ENCODE measurements at places on chromosomes 4 and X. TPM values are rescaled to one million over a fixed set of nuclear protein-coding genes. Genes with fewer than 3 reads are reported as not detected.
A peak's percentile ranks its signal among the peaks of the same experiment; 100 is the strongest.

GRCh38 chrX:53630261-53630660, 56.3 kb downstream of the HUWE1 start:
- no peaks in the 10 kb centered on the region for H3K27me3 ChIP-seq
- DNase-seq, result no peak
- peaks cover 36% of the 10 kb centered on the region for H3K36me3 ChIP-seq
- H3K27ac ChIP-seq, result no peak overlapping the region
- H3K4me3 ChIP-seq, result no peak overlapping the region

The OTC gene
- 0.32 TPM for total RNA-seq

DNA sequence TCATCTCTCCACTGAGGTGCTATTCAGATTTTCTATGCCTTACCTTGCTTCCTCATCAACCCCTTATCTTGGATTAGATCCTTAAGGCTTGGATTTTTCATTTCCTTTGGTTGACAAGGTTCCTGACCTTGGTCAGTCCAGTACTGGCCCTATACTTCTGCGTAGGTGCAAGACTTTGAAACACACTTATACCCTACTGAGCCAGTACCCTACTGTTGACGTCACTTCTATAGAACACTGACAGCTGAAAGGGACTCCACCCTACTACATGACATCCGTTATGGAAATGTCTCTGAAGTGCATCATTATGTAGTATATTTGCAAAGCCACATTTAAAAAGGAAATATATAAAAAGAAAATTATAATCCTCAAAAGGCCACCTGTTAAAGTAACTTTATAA, 12.0 kb upstream of the PLS3 start:
- DNase-seq, result no peak
- no peaks in the 10 kb centered on the region for H3K4me1 ChIP-seq

DNA sequence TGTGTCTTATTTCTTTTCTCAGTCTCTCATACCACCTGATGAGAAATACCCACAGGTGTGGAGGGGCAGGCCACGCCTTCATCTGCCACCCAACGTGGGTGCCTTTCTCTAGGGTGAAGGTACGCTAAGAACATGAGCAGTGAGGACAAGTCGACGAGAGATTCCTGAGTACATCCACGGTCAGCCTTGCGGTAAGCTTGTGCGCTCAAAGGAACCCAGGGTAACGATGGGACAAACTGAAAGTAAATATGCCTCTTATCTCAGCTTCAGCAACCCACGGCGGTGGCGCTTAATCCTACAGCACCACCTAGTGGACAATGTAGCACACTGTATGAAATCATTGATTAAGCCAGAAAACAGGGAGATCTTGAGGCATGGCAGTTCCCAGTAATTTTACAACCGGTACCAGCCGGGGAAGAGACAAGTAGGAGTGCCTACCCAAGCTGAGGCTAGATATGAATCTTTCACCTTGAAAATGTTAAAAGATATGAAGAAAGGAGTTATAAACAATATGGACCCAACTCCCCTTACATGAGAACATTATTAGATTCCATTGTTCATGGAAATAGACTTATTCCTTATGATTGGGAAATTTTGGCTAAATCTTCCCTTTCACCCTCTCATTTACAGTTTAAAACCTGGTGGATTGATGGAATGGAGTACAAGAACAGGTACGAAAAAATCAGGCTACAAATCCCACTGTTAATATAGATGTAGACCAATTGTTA, 63.0 kb downstream of the ZNF732 start:
- DNase-seq, result no peak
- H3K27ac ChIP-seq, result peak overlapping the region; percentile 65
- no peaks in the 10 kb centered on the region for H3K27me3 ChIP-seq
- no peaks in the 10 kb centered on the region for H3K4me1 ChIP-seq

DNA sequence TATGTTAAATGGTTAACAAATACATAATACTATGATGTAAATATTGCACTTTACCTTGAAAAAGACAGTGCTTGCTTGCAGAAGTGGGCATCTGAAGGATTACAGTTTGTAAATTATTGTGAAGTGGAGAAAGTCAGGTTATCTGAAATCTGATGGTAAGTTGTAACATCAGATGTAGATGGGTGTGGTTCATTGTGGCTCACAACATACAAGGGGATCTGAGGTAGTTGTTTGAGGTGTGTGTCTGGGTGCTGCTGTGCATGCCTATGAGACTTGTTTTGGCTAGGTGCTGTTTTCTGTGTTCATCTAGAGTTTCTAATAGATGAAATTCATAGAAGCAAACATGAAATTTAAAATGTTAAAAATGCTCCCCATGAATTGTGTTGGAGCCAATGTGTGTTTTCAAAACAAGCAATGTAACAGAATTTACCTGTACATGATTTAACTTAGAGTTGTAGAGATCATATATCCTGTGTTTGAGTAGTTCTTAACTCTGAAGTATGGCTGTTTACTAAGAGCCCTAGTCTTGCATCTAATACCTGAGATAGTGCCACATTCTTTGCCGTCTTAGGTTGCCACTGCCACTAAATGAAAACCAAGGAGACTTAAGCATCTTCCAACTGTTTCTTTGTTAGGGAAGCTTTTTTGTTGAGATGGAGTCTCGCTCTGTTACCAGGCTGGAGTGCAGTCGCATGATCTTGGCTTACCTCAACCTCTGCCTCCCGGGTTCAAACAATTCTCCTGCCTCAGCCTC, 11.9 kb upstream of the NDUFC1 start:
- no peaks in the 10 kb centered on the region for H3K36me3 ChIP-seq
- no peak overlapping the region for H3K4me3 ChIP-seq
- no peaks in the 10 kb centered on the region for H3K27me3 ChIP-seq
- H3K4me1 ChIP-seq, result peaks cover 7% of the 10 kb centered on the region

GRCh38 chrX:134244043-134244442, 7.1 kb downstream of the CCDC160 start:
- no peaks in the 10 kb centered on the region for H3K4me1 ChIP-seq
- no peaks in the 10 kb centered on the region for H3K27me3 ChIP-seq
- H3K4me3 ChIP-seq, result no peak overlapping the region
- no peak overlapping the region for H3K27ac ChIP-seq
- no peak for DNase-seq

- no peaks in the 10 kb centered on the region for H3K4me1 ChIP-seq
- H3K27me3 ChIP-seq, result no peaks in the 10 kb centered on the region
- H3K4me3 ChIP-seq, result no peak overlapping the region
Observed at GRCh38 chrX:110180176-110180927, 137.5 kb downstream of the AMMECR1 start.

GRCh38 chr4:52853351-52853750, 8.8 kb upstream of the RASL11B start:
- no peaks in the 10 kb centered on the region for H3K27me3 ChIP-seq
- H3K27ac ChIP-seq, result peak overlapping the region; percentile 64
- H3K36me3 ChIP-seq, result no peaks in the 10 kb centered on the region
- H3K4me3 ChIP-seq, result no peak overlapping the region
- DNase-seq, result no peak

DNA sequence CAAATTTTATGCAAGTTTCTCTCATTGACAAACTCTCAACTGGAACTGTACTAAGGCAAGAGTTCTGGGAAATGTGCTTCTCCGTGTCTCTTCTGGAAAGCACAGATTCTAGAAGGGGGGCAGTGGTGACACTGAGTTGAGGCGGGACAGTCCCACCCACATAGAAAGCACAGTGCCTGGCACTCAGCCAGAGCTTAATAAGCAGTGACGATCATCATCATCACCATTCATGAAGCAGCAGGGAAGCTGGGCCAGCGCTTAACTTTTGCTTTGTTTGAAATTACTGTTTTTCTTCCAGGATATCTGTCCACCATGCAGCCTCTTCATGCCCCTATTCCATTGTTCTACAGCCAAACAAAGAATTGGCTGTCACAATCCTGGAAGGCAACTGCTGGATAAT, 60.3 kb downstream of the BEND2 start:
- H3K4me1 ChIP-seq, result no peaks in the 10 kb centered on the region
- H3K27ac ChIP-seq, result no peak overlapping the region
- H3K36me3 ChIP-seq, result no peaks in the 10 kb centered on the region
- no peak for DNase-seq

The PLXNB3 gene
- 99.1 TPM for total RNA-seq

- no peaks in the 10 kb centered on the region for H3K36me3 ChIP-seq
- no peaks in the 10 kb centered on the region for H3K27me3 ChIP-seq
- no peaks in the 10 kb centered on the region for H3K4me1 ChIP-seq
Observed at GRCh38 chr4:144688035-144688569, 42.1 kb downstream of the HHIP start.
